Stimulated activated CD8-positive, alpha-beta memory T cell treated with anti-CD3 and anti-CD28 coated beads, Interleukin-2, amount 100 ng/mL, for 1 hour (primary cell): ENCODE measurements at places on chromosomes 5 and 9.

DNA sequence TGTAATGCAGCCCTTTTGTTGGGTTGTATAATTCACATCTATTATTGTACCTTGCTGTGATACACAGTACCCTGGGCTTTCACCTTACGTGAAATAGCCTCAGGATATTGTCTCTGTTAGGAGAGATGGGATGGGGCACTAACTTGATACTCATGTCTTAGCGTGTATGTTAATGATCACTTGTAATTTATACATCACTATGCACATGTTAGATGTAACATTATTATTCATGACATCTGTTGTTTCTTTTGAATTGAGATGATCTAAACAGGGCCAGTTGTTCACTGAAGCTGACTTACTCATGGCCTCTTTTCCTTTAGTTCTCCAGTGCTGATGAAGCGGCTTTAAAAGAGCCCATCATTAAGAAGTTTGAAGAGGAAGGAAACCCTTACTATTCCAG is 65.2 kb downstream of the MCCC2 start:
- no peak for DNase-seq

- no peak for DNase-seq
These were observed 17.4 kb downstream of the TMOD1 start for GRCh38 chr9:97518909-97519307.

GRCh38 chr9:134686896-134687295 is 45.3 kb downstream of the COL5A1 start:
- DNase-seq, result no peak

DNA sequence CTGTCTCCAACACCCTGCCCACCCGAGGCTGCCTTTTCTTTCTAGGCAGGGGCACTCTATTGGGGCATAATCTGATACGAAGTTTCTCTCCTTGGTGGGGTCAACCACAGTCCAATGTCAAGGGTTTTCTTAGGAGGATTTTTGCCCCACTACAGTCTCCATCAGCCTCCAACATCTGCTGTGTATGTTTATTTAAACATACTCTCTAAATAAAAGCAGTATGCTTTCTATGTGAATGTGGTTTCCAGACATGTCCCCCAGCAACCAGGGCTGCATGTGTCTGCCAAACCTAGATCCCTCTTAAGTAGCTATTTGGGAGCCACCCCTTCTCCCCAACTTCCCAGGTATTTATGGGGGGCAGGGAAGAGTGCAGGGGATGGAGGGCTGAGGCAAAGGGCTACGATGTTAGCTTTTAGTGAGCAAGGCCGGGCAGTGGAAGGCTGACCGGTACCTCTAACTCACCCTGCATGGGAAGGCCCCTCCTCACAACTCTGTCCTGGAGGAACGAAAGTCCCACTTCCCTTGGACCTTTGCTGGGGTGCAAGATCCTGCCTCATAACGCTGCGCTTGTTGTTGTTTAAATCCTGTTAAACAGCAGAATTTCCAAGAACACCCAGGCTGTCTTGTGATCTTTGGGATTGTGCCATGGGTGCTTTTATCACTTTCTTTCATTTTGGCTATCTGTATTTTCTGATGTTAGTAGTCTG is 75.4 kb downstream of the NREP start:
- no peak for DNase-seq
